Midbrain (tissue), 1 donor: ENCODE measurements at places on chromosomes 4 and X.

DNA sequence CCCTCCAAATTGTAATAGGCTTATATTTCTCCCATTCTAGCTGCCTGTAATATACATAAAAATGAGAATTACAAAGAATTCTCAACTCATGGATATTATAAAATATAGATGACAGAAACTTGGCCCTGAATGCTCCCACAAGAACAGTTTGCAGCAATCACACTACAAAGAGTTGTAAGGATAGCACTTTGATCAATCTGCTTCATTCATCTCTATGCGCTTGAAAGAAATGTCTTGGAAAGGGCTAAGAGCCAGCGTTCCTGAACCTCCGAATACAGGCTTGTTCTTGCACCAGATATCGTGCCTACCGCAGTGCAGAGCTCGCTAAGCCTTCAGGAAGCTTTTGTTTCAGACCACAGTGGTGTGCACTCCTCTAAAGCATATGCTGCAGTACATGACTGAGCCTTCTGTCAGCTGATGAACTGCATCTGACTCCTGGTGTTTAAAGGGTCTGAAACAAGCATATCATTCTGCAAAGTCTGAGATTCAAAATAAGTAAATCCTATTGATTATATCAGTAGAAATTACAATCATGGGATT lies 417.6 kb upstream of the ZFP42 start:
- DNase-seq, result no peak

DNA sequence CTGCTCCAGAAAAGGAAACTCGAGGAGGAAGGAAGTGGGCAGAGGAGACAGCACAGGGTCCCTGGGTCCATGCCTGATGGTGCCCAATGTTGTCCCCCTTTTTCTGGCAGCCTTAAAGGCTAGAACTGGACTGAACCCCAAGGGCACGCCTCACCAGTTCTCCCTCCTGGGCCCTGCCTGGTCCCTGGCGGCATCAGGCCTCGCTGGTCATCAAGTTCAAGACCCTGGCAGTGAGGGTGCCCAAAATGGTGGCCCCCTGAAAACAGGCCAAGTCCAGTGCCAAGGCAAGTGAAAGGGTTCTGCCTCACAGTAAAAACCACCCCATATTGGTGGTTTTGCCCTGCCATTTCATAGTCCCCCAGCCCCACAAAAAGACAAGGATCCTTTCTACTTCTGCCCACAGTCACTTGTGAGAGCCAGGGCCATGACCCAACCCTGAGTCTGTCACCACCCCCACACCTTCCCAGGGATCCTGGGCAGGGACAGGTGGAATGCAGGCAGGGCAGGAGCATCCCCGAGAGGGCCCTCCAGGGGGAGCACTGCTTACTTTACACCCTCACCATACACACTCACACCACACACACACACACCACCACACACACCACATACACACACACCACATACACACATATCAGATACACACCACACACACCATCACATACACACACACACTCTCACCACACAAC lies 107.6 kb downstream of the DCTD start:
- no peak for DNase-seq

- DNase-seq, result no peak
Measured at GRCh38 chr4:41199788-41200187, 14.6 kb downstream of the APBB2 start.

GRCh38 chrX:55030271-55031205 lies at the start of gene ALAS2:
ALAS2 (minus strand) TSS chrX:55030977; CDS start chrX:55026000, 4,977 bp downstream.
- no peak for DNase-seq

DNA sequence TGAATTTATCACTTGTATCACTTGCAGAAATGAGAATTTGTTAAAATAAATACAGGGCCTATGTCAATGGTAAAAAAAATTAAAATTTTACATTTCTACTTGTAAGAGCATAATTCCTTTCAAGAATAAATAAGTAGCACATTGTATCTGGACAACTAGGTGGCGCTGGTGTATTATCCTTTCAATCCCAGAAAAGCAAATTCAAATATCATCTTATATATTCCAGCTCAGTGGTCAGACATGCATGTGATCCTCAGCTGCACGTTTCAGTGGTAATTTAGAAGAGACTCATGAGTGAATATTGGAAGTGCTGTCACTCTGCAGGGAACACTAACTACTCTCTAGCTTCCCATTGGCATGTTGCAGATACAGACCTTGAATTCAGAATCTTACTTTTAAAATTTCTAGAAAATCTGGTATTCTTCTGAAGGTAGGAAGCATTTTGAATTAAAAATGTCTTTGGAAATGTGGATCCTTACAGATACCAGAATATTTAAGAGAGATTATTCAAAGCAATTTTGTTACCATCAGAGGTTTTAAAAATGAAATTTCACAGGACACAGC lies 1414.7 kb upstream of the TENM3 start:
- peak; percentile 73 for DNase-seq

DNA sequence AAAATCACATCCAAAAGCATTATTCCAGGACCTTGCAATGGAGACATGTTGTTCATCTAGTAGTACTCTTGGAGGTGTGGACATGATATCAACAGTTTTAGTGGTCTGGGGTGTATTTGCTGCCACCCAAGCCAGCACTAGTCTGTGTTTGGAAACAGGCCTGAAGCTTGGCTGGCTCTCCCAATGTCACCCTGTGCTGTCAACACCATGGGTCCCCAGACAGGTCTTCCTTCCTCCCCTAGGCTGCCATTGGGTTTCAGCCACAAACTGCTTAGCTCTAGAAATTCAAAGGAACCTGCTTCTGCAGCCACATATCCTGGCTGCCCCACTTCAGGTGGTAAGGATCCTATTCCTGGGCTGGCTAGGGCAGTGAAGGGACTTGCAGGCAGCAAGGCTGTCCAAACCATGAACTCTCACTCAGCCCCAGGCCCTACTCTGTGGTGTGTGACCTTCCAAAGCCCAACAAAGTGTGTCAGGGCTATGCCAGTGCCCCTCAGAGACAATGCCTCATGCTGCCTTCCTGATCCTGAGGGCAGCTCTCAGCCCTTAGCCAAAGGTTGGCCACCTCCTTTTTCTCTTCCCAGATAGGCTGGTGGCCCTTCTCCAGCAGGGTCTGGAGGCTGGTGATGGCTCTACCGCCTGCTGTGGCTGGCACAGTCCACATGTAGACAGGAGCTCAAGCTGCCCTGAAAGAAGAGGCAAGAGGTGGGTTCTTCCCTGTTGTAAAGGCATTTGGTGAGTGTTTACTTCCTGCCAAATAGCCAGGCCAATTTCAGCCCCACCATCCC lies 18.3 kb downstream of the AMER1 start:
- DNase-seq, result no peak

DNA sequence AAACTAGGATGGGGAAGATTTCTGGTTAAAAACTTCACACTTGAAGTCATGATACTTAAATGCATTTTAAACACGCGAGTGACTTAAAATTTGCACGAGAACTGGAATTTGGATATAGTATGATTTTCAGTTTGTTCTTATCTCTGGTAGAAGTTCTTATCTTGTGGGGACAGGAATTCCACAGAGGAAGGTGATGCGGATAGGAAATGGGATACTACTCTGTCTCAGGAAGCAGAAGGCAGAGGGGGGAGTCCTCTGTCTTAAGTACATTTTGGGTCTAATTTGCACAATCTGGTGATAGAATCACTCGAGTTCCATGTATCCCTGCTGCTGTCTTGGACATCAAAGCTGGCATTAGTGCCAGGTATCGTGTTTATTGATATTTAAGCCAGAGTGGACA lies 53.3 kb downstream of the TLL1 start:
- no peak for DNase-seq

DNA sequence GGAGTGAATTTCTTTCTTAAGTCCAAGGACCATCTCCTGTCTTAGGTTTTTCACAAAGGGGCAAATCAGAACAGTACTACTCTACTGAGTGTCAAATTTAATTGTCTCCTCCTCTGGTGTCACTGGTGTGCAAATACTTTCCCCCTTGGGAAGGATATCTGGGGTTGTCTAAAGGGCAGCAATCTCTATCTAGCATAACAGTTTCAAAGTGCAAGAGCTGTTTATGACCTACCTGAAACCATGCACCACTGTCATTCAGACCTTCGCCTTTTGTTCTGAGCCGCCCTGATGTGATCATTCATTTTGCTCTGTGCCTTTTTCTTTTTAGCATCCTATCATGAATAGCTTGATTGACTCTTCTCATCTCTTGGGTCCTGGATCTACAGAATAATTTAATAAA lies 39.3 kb downstream of the IL1RAPL1 start:
- no peak for DNase-seq

GRCh38 chr4:56426273-56426672 lies 9.1 kb downstream of the PPAT start:
- DNase-seq, result no peak

DNA sequence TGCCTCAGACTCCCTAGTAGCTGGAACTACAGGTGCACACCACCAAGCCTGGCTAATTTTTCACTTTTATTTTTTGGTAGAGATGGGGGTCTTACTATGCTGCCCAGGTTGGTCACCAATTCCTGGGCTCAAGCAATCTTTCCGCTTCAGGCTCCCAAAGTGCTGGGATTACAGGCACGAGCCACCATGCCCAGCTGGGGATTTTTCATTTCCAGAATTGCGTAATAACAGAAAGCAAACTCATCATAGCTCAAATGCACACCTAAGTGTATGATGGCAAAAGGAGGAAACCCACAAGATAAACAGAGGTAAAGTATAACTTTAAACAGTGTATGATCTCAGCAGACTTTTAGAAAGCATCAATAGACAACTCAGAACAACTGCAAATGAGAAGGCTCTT lies 56.2 kb downstream of the TEX11 start:
- no peak for DNase-seq

GRCh38 chr4:162274354-162274753 lies 110.6 kb upstream of the FSTL5 start:
- peak; percentile 25 for DNase-seq
